Globus pallidus (tissue), 1 donor: ENCODE measurements at places on chromosomes 7 and 10.

- peak; percentile 63 for DNase-seq
Measured at GRCh38 chr10:22475651-22476600, 130.6 kb downstream of the SPAG6 start.

DNA sequence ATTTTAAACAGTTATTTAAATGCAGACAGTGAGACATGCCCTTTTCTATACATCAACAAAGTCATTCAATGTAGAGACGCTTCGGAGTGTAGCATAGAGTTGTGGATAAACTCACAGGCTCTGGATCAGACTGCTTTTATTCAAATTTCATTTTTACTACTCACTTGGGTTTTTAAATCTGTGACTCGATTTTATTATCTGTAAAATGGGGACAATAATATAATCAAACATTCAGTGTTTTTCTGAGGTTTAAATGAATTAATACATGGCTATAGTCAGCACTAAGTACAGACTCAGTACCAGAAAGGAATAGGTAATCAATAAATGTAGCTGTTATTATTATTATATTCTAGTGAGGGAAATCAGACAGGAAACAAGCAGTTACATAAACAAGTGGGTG, 43.4 kb downstream of the THSD7A start:
- DNase-seq: no peak

GRCh38 chr7:52799817-52800216, 235.6 kb upstream of the POM121L12 start:
- no peak for DNase-seq

DNA sequence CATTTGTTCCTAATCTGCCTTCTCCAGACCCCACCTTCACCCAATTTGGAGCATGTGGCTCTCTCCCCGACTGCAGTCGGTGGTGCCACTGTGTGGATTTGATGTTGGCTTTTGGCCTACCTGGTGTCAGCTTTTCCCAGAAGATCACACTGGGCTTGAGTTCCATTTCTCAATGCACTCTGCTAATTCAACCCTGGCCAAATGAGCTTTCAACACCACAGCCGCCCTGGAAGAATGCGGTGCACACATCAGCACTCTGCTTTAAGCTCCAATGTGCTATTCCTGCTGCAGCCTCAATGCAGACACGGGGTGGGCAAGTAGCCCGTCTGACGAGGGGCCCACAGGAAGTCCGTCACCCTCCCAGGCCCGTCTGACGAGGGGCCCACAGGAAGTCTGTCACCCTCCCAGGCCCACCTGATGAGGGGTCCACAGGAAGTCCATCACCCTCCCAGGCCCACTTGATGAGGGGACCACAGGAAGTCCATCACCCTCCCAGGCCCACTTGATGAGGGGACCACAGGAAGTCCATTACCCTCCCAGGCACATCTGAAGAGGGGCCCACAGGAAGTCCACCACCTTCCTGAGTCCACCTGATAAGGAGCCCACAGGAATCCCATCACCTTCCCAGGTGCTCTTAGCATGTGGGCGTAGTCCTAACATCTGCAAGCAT, 64.4 kb downstream of the ASB13 start:
- no peak for DNase-seq

- no peak for DNase-seq
Measured at GRCh38 chr10:30759423-30759822, 129.9 kb upstream of the LYZL2 start.

DNA sequence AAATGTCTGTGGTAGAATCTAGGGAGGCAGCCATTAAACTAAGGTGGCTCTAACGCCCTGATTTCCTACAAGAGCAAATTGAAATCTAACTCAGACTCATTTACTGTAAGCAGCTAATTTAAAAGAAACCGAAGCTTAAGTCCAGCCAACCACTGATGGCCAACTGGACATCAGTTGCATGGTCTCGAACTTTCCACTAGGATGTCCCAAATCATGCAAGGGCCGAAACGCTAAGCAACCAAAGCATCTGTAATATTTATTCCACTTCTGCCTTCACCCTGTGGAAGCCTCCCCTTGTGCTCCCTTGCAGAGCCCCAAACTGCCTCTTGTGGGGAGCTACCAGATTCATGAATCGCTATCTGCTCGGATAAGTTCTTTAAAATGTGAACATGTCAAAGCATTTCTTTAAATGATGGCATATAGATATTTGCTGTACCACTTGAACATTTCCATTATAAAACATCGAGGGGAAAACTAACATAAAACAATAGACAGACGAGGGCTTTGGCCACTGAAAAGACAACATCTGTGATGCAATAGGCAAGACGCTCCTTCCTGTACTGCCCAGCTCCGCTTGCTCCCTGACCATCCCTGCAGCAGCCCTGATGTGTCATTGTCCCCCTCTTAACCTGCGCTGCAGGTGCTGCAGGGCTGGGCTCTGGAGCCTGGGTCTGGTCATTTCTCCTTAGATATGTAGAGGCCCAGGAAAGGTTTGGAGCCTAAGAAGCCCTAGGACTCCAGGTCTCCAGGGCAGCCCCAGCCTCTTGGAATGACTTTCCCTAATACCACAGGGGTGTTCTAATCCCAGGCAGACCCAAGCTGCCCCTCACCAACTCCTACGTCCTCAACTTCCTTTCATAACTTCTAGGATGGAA, 2.9 kb upstream of the RBP3 start:
- no peak for DNase-seq

DNA sequence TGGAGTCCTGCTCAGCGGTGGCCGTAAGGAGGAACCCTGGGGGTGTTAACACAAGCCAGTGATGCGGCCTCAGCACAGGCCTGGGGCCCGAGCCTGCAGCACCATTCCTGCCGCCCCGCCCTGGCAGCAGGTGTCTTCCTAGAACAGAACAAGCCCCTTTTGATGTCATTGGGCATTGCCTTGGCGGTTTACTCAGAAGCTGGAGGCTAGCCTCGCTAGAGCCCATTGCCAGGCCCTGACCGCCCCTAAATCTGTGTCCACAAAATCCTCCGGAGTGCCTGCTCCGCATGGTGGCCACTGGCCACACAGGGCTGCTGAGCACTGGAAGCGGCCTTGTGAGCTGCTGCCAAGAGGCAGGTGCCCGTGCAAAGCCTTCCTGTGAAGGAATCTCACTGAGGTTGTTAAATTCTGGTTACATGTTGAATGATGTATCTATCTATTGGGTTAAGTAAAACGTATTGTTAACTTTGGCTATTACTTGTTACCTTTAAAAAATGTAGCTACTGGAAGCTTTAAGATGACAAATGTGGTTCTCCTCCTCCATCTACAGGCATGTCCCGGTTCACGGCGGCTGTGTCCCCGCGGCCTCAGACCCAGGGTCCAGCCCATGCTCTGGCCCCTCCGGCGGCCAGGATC, 1.2 kb upstream of the INPP5A start:
- DNase-seq: peak; percentile 29

DNA sequence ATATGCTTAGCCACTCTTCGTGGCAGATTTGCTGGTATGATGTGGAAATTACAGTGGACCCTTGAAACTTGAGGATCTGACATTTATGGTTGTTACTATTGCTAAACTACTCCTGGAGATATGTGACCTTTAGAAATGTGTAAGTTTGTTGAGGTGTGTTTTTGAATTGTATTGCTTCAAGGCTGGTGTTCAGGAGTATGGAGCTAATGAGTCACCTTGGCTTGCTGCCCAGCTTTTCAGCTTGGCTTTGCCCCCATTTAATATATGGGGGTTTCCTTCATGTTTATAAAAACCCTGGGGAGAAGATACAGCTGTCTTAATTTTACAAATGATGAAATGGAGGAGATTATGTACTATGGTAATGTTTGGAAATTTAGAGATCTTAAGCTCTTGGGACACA, 11.6 kb downstream of the HBP1 start:
- no peak for DNase-seq

DNA sequence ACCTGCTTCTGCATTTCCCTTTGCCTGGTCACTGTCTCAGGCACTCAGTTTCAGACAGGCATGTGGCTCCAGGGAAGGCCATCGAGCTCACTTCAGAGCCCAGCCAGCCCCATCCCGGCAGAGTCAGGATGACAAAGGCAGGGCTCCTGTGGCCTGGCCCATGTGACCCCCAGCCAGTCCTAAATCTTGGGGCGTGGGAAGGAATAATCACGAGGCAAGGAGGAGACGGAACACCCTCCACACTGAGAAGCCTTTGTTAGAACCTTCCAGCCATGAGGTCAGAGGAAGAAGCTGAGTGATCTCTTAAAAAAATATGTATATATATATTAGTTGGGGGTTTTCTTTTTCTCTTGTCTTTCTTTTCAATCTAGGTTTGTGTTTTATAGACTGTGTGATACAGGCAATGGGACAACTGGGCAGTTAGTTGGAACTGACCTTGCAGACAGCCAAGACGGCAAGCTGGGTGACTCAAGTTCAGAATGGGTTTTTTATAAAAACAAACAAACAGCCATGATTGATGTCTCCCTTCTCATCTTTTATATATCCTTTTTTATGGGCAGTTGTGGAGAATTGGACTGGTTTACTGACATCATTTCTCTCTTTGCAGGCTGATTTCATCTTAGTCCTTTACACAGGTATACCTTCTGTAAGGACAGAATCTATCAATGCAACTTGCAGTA, 60.8 kb downstream of the CHN2 start:
- no peak for DNase-seq

GRCh38 chr10:51635436-51635835, 64.0 kb downstream of the CSTF2T start:
- no peak for DNase-seq

- peak; percentile 63 for DNase-seq
Measured at GRCh38 chr7:79548727-79549126, 95.3 kb upstream of the MAGI2 start.
